ENCODE measurements at places on chromosomes 5 and 9.
A peak's percentile ranks its signal among the peaks of the same experiment; 100 is the strongest.

GRCh38 chr9:2723376-2724065, 6.2 kb downstream of the KCNV2 start:
- peak; percentile 15 for DNase-seq

- DNase-seq: no peak
These were observed 7.6 kb upstream of the OTULIN start for GRCh38 chr5:14656898-14657297.

DNA sequence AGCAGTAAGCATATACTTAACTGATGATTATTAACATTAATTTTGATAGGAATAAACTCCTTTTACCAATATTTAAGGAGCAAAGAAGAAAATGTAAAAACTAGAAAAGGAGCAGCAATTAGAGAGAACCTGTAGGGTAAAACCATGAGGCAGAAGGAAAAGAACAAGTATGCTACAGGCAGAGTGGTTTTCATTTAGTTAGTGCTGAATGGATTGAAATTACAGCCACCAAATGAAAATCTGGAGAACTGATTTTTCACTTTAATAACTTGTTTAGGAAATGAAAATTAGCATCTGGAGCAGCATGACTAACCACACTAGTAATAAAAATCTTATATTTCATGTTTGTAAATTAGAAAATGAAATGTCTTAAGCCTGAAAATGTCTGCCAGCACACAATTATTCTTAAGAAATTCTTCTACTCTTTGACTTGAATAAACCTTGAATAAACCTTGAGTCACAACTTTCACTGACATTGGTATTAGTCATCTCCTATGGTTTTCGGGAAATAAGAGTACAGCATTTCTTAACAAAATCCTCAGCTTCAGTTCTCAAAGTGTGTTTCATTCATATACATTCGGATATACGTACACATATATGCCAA, 1504.9 kb upstream of the C9orf72 start:
- peak; percentile 59 for DNase-seq

DNA sequence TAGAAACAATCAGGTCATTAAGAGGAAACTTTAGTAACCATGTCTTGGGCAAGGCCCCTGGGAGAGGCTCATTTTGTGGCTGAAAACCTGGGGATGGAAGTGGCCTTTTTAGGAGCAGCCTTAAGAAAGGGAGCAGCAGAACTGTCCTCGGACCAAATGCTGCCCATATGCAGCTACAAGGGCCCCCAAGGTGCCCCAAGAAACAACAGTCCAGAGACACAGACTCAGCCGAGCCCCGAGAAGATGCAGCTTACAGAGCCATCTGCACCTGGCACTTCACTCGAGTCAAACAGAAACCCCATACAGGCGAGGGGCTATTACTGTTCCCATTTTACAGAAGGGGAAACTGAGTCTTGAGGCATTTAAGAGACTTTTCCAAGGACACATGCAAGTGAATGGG, 58.0 kb downstream of the COL23A1 start:
- DNase-seq: no peak

DNA sequence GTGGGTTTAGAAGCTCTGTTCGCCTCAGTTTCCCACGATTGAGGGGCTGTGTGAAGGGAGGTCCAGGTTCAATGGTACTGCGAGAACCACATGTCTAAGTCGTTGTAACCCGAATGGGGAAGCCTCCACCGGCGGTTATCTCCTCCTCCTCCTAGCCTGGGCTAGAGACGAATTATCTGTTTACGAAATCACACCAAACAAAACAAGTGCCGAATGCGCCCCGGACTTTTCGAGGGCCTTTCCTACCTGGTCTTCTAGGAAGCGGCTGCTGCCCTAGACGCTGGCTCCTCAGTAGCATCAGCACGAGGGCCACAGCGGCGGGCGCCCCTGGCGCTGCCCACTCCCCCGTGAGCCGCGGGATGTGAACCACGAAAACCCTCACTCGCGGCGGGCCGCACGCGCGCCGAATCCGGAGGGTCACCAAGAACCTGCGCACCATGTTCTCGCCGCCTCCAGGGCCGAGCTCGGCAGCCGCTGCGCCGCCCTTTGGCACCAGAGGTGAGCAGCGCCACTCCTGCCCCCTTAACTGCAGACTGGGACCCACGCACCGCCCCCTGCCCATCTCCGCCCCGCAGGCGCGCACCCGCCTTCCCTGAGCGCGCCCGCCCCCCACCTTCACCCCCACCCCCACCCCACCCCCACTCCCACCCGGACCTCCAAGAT, at the start of gene CDKN2A:
CDKN2A (minus strand) TSS at position 500 of the 663 bp plus-strand sequence.
- DNase-seq: no peak

- no peak for DNase-seq
These were observed 9.2 kb upstream of the LCN15 start for GRCh38 chr9:136773386-136774044.

DNA sequence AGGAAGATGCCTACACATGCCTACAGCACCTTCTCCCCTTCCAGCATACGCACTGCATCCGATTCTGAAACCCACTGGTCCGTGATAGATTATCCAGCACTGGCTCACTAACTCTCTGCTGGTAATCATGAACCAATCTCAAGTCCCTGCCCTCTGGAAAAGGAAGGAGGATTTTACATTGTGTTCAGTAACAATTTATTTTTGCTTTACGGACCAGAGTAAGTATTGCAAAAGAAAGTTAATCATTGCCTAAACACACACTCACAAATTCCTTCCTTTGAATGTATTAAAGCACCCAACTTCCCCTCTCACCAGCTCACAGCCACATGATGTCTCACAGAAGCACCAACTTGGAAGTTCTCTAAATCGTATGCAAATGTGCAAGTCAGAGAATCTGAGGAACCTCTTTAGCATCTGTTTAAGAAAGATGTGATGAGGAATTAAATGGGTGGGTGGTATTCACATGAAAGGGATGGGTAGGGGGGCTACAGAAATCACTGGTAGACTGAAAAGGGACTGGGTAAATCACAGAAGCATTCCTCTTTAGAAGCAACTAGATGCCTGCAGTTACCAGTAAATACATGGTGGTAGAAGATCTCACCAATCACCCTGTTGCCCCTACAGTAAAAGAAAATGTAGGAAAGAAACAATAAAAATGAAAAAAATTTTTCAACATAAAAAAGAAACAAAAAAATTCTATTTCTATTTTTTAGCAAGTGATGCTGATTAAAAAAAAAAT, 8.4 kb downstream of the GNAQ start:
- DNase-seq: peak; percentile 53

- no peak for DNase-seq
These were observed 5.7 kb downstream of the NIPSNAP3B start for GRCh38 chr9:104769655-104770054.

DNA sequence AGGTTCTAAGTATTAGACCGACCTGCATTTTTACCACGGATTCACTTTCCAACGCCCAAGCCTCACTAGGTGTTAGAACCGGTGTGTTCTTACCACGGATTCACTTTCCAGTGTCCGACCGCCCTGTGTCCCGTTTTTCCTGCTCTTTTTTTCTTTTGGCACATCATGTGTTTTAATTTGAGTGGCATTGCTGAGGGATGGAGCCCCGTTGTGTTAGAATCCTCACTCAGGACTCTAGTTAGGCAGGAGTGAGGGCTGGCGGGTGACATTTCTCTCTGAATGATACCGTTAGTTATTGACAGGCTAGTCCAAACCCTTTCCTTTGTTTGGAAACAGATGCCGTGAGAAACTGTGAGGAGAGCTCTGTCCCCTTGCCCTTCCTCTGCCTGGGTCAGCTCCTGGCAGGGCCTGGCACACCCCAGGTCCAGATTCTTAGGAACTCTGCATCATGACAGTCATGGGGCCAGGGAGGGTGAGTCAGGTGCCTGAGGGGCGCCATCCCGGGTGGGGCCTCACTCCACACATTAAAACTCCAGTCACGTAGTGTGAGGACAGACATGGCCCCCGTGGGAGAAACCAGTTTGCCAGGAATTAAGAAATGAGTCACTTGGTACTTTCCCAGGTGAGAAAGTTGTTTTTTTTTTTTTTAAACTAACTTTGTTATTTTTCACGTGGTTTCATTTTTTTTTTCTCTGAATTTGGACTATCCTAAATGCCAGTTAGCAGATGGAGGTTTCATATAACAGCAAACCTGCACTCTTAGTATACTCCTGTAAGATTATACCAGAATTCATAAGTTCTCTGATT, 15.8 kb downstream of the EXOC3 start:
- DNase-seq: peak; percentile 19

- DNase-seq: peak; percentile 56
These were observed 4.3 kb upstream of the TIFAB start for GRCh38 chr5:135456238-135457099.

DNA sequence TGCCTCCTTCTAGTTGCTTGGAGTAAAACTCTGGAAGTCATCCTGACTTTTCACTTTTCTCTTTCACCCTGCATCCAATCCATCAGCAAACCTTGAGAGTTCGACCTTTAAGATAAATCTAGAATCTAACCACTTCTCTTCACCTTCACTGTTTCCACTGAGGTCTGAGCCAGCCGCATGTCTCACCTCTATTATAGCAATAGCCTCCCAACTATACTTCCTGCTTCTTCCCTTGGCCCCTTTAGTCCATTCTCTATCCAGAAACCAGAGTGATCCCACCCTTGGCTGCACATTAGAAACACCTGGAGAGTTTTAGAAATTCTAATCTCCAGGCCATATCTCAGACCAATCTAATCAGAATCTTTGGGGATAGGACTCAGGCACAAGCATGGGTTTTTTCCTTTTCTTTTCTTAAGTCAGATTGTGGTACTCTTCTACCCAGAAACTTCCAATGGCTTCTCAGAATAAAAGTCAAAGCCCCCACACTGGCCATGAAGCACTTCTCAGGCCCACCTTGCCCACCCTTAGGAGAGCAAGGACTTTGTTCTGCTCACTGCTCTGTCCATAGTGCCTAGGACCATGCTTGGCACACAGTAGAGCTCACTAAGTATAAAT, 33.1 kb downstream of the MFAP3 start:
- DNase-seq: no peak

- no peak for DNase-seq
These were observed 19.6 kb downstream of the CCDC187 start for GRCh38 chr9:136284311-136284710.

DNA sequence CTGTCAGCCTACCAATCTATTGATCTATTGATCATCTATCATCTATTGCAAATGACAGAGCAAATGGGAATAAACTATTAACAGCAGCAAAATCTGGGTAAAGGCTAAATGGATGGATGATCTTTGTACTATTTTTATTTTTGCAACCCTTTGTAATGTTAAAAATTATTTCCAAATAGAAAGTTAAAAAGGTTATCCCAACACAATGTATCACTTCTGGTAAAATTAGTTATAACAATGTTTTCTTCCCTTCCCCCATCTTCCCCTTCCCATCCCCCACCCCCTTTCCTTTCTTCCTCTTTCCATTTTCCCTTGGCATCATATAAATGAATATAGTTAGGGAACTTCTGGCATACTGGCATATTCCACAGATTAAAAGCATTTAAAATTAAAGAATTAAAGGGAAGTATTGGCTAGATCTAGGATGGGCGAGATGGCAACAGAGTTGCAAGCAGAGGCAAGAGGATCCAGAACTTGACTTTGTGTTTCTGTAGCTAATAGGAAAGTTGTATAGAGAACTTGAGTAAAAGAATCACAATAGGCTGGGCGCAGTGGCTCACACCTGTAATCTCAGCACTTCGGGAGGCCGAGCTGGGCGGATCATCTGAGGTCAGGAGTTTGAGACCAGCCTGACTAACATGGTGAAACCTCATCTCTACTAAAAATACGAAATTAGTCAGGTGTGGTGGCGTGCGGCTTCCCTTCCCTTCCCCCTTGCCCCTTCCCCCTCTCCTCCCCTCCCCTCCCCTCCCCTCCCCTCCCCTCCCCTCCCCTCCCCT, 66.6 kb upstream of the TAF11L2 start:
- DNase-seq: no peak

DNA sequence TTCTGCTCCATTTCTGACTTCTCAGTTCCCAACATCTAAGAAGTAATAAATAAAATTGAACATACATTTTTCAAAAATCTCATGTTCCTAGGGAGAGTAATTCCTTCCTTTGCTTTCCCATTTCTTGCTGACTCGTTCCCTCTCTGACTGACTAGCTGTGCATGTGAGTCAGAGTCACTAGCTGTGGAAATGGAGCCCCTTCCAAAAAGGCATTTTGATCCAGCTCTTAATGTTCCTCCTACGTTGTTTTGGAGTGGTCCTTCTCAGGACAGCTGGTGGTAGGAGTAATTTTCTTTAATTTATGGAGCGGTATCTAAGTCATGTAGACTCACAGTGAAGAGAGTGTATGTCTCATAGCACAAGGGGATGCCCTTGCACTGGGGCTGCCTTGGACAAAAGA, 460.2 kb downstream of the GADD45G start:
- peak; percentile 45 for DNase-seq

DNA sequence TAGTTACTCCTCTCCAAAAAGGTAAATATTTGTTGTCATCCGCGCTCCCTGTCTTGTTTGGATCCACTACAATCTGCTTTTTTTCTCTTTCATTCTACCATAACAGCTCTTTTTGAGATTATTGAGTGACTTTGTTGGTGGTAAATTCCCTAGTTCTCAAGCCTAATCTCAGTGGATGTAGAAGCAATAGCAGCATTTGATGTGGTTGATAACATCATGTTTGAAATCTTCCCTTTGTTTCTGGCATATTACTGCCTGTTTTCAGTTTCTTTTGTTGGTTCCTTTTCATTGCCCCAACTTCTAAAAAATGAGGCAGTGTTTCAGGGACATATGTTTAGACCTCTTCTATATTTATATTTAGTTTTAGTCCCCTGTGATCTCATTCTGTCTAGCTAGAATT, 8.9 kb downstream of the CDC42SE2 start:
- no peak for DNase-seq

GRCh38 chr9:32426278-32426939, 42.0 kb downstream of the ACO1 start:
- peak; percentile 43 for DNase-seq

DNA sequence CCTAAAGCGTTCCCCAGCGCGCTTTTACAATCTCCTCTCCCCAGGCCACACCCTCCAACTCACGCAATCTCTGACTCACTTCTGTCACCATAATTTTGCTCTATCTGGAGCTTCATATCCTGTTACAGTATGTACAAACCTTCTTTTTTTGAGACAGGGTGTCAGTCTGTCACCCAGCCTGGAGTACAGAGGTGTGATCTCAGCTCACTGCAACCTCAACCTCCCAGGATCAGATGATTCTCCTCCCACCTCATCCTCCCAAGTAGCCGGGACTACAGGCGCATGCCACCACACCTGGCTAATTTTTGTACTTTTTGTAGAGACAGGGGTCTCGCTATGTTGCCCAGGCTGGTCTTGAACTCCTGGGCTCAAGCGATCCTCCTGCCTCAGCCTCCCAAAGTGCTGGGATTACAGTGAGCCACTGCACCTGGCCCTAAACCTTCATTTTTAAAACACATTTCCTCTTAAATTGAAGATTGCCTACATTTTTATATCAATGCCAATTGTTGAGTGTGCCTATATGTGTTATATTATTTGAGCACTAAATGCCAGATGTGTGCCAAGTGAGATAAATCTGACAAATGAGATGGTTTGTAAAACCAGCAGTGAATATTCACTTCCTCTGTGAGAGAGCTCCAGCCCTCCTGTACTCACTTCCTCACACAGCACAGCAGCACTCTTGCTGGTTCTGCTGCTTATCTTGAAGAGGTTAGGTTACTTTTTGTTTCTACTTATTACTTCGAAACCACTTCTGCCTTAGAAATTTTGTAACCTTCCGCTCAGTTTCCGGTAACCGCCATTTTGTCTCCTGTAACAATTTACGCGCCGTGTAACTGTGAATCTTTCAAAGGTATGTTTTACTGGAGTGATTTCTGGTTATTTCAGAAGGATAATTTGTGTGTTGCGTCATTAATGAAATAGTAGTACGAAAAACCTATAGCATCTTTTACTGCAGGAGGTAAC, 57.9 kb downstream of the DOCK8 start:
- no peak for DNase-seq

GRCh38 chr5:335740-336038, 14.2 kb downstream of the AHRR start:
- no peak for DNase-seq

Data from fibroblast of skin of right quadriceps (primary cell).